Sigmoid colon (tissue), 7 donors: ENCODE measurements at places on chromosomes 7 and 10.

- no peaks in the 10 kb centered on the region for H3K27me3 ChIP-seq
- H3K27ac ChIP-seq: no peak overlapping the region
- no peak for DNase-seq
- H3K4me3 ChIP-seq: no peak overlapping the region
- H3K4me1 ChIP-seq: peaks cover 37% of the 10 kb centered on the region
- H3K36me3 ChIP-seq: no peaks in the 10 kb centered on the region
Measured at GRCh38 chr10:110931769-110932381, 12.5 kb downstream of the SHOC2 start.

GRCh38 chr10:77249901-77250459, 387.6 kb downstream of the KCNMA1 start:
- no peak for DNase-seq
- no peaks in the 10 kb centered on the region for H3K36me3 ChIP-seq
- no peak overlapping the region for H3K4me3 ChIP-seq
- peaks cover 85% of the 10 kb centered on the region for H3K4me1 ChIP-seq
- H3K27ac ChIP-seq: peak overlapping the region; percentile 50

DNA sequence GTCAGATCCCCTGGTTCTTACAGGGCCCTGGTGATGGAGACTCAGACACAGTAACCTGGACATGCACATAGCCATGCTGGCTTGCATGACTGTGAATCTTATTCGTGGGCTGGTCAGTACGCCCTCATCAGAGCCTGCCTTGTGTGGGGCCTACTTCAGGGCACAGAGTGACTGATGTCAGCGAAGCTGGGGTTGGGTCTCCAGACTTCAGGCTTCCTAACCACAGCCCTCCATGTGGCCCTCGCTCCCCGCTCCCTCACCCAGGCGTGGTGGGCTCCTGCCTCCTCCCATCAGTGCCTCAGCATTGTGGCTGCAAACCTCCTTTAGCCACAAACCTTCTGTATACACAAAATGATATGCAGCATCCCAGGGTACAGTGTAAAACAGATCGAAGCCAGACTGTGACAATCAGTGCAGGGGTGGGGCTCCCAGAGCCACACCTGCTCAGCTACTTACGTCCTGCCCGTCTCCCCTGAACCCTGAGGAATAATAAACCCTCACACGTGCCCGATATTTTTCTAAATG, 7.1 kb upstream of the C10orf105 start:
- no peak overlapping the region for H3K4me3 ChIP-seq
- H3K27me3 ChIP-seq: no peaks in the 10 kb centered on the region
- no peak for DNase-seq
- H3K36me3 ChIP-seq: no peaks in the 10 kb centered on the region
- peak overlapping the region; percentile 73 for H3K27ac ChIP-seq
- H3K4me1 ChIP-seq: peaks cover 38% of the 10 kb centered on the region

- peaks cover 58% of the 10 kb centered on the region for H3K4me1 ChIP-seq
- peak overlapping the region; percentile 95 for H3K4me3 ChIP-seq
- peak overlapping the region; percentile 100 for H3K27ac ChIP-seq
Measured at GRCh38 chr10:3781468-3782145, 3.4 kb downstream of the KLF6 start.

DNA sequence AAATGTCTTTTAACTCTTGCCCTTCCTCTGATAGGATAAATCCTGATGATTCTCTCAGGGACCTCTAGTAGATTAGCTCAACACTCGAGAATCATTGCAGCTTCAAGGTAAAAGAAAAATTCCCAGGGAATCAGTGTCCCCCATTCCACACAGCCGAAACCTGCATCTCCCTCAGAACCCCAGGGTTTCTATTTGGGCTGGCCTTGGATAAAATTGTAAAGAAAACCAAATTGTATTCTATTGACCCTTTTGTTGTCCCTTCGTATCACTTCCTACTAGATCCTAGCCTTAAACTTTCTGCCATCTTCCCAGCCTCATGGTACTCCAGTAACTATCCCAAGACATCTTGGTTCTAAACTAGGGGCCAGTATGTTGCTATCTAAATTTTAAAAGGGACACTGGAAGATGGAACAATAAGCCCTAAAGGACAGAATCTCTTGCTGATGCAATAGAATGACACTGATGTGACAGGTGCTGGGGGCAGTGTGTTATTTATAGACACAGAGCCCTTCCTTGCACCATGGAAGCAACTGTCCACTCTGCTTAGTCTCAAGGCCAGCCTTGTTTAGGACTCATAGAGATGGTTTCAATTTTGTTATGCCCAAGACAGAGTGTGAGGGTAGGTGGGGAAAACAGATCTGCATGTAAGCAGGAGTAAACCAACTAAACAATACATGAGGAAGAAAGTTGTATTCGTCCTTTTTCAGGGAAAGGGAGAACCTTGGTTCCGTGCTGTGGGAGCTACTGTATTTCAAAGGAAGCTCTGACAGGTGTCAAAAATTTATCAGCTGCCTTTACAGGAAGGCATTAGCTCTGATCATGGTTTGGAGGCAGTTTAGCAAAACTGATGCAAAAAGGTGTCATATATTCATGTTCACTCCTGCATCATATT, 7.6 kb downstream of the ASB15 start:
- no peak overlapping the region for H3K4me3 ChIP-seq
- no peak overlapping the region for H3K27ac ChIP-seq
- no peaks in the 10 kb centered on the region for H3K4me1 ChIP-seq
- H3K36me3 ChIP-seq: no peaks in the 10 kb centered on the region
